Natural killer cell treated with Interleukin-12 subunit alpha and Interleukin-12 subunit beta and Interleukin-15 and Interleukin-18, amount 100 ng/mL, for 72 hours (primary cell): ENCODE measurements at places on chromosomes 5 and 9.
A peak's percentile ranks its signal among the peaks of the same experiment; 100 is the strongest.

DNA sequence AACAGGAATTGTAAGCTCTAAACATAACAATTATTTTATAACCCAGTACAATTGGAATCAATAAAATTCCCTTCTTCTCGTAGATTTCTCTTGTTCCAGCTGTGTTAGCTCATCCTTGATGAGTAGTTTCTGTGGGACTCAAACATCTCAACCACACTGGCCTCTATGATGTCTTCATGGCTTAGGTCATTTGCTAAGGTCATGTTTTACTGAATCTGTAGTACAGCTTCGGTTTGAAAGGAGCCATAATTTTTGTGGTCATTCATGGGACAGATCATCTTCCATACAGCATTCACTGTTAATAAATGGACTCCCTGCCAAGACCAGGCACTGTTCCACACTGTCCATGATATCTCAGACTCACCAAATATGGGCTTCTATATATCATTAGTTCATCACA is 369.0 kb upstream of the RFX3 start:
- no peak overlapping the region for H3K4me3 ChIP-seq
- peaks cover 11% of the 10 kb centered on the region for H3K27me3 ChIP-seq
- H3K4me1 ChIP-seq: no peaks in the 10 kb centered on the region
- H3K27ac ChIP-seq: no peak overlapping the region
- H3K36me3 ChIP-seq: no peaks in the 10 kb centered on the region

DNA sequence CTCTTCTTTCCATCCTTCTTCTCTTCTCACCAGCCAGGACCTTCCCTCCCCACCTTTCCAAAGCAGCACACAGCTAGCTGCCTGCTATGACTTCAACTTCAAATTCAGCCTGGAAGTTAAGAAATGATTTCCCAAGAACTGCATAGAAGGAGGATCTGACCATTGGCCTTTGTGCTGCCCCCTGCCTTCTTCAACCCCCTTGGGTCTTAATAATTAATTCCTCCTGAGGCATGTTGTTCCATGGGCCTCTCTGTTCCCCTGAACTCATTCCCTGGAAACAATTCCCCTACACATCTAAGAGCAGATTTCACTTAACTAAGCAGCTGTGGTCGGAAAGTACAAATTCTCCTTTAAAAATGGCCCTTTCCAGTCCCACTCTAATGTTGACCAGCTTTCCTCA is 62.4 kb downstream of the ADAMTS12 start:
- DNase-seq: no peak
- no peaks in the 10 kb centered on the region for H3K36me3 ChIP-seq
- H3K27me3 ChIP-seq: peaks cover 8% of the 10 kb centered on the region
- no peak overlapping the region for H3K4me3 ChIP-seq
- no peaks in the 10 kb centered on the region for H3K4me1 ChIP-seq
- no peak overlapping the region for H3K27ac ChIP-seq

- H3K27me3 ChIP-seq: peaks cover 25% of the 10 kb centered on the region
- no peaks in the 10 kb centered on the region for H3K36me3 ChIP-seq
- H3K4me1 ChIP-seq: peaks cover 12% of the 10 kb centered on the region
- H3K4me3 ChIP-seq: no peak overlapping the region
- H3K27ac ChIP-seq: no peak overlapping the region
- DNase-seq: no peak
Measured at GRCh38 chr5:77882670-77883257, 106.6 kb upstream of the TBCA start.

- H3K27me3 ChIP-seq: no peaks in the 10 kb centered on the region
- no peaks in the 10 kb centered on the region for H3K4me1 ChIP-seq
- no peak for DNase-seq
- no peak overlapping the region for H3K4me3 ChIP-seq
Measured at GRCh38 chr5:173625261-173625660, 8.8 kb upstream of the BOD1 start.

- no peak for DNase-seq
- no peaks in the 10 kb centered on the region for H3K36me3 ChIP-seq
- H3K27ac ChIP-seq: no peak overlapping the region
- H3K4me3 ChIP-seq: no peak overlapping the region
- H3K4me1 ChIP-seq: no peaks in the 10 kb centered on the region
Measured at GRCh38 chr5:31366941-31367340, 165.0 kb downstream of the DROSHA start.

- no peaks in the 10 kb centered on the region for H3K4me1 ChIP-seq
- peaks cover 5% of the 10 kb centered on the region for H3K36me3 ChIP-seq
- no peak for DNase-seq
- no peak overlapping the region for H3K27ac ChIP-seq
Measured at GRCh38 chr5:2899311-2899710, 147.8 kb upstream of the IRX2 start.

GRCh38 chr5:179333796-179334761 is 11.2 kb downstream of the ADAMTS2 start:
- no peaks in the 10 kb centered on the region for H3K36me3 ChIP-seq
- no peaks in the 10 kb centered on the region for H3K4me1 ChIP-seq
- no peak overlapping the region for H3K4me3 ChIP-seq
- H3K27ac ChIP-seq: no peak overlapping the region
- no peak for DNase-seq
- H3K27me3 ChIP-seq: peaks cover 11% of the 10 kb centered on the region

- peaks cover 7% of the 10 kb centered on the region for H3K4me1 ChIP-seq
- no peaks in the 10 kb centered on the region for H3K36me3 ChIP-seq
- H3K27ac ChIP-seq: no peak overlapping the region
- no peak overlapping the region for H3K4me3 ChIP-seq
- no peak for DNase-seq
- peaks cover 7% of the 10 kb centered on the region for H3K27me3 ChIP-seq
Measured at GRCh38 chr9:87441251-87441650, 56.4 kb upstream of the DAPK1 start.

DNA sequence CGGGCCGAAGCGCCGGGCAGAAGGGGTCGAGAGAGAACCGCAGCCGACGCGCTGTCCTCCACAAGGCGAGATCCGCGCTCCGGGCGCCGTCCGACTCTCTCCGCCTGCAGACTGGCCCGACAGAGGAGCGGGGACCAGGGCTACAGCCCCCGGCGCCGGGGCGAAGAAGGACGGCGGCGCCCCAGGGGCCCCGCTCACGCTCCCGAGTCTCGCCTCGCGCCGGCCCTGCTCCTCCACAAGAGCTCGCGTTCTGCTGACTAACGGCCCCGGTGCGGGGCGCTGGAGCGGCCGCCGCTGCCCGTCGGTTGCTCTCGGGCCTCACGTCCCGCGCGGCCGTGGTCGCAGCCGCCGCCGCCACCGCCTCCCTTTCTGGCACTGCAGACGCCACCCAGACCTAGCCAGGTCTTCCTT is 338 bp downstream of the ABHD17B start:
- H3K4me1 ChIP-seq: peaks cover 35% of the 10 kb centered on the region
- DNase-seq: no peak
- peak overlapping the region; percentile 97 for H3K4me3 ChIP-seq
- H3K36me3 ChIP-seq: no peaks in the 10 kb centered on the region
- peak overlapping the region; percentile 100 for H3K27ac ChIP-seq
- no peaks in the 10 kb centered on the region for H3K27me3 ChIP-seq

- H3K4me1 ChIP-seq: peaks cover 8% of the 10 kb centered on the region
- no peak overlapping the region for H3K27ac ChIP-seq
- no peaks in the 10 kb centered on the region for H3K36me3 ChIP-seq
- no peak for DNase-seq
- no peak overlapping the region for H3K4me3 ChIP-seq
- H3K27me3 ChIP-seq: peaks cover 9% of the 10 kb centered on the region
Measured at GRCh38 chr9:107222020-107222522, 61.0 kb upstream of the RAD23B start.

DNA sequence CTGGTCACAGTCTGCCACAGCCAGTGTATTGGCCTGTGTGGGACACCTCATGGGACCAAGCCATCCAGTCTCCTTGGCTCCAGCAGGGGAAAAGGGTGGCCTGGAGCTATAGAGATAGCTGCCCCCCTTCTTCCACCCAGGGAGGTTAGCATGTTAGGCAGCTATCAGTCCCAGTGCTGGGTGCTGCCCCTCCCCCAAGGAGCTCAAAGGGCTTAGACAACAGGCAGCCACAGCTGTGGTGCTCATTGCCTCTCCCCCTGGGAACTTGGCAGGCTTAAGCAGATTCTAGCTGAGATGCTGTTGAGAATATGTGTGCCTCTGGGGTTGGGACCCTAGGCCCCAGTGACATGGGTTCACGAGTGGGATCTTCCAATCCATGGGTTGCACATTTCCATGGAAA is 226.0 kb upstream of the PTGER4 start:
- H3K27ac ChIP-seq: no peak overlapping the region
- H3K36me3 ChIP-seq: peaks cover 34% of the 10 kb centered on the region
- H3K4me3 ChIP-seq: no peak overlapping the region
- no peak for DNase-seq
- no peaks in the 10 kb centered on the region for H3K27me3 ChIP-seq

- peaks cover 35% of the 10 kb centered on the region for H3K4me1 ChIP-seq
- peak overlapping the region; percentile 54 for H3K27ac ChIP-seq
- no peak for DNase-seq
- H3K27me3 ChIP-seq: no peaks in the 10 kb centered on the region
- peaks cover 10% of the 10 kb centered on the region for H3K36me3 ChIP-seq
Measured at GRCh38 chr9:7121055-7121454, 363.3 kb downstream of the KDM4C start.

DNA sequence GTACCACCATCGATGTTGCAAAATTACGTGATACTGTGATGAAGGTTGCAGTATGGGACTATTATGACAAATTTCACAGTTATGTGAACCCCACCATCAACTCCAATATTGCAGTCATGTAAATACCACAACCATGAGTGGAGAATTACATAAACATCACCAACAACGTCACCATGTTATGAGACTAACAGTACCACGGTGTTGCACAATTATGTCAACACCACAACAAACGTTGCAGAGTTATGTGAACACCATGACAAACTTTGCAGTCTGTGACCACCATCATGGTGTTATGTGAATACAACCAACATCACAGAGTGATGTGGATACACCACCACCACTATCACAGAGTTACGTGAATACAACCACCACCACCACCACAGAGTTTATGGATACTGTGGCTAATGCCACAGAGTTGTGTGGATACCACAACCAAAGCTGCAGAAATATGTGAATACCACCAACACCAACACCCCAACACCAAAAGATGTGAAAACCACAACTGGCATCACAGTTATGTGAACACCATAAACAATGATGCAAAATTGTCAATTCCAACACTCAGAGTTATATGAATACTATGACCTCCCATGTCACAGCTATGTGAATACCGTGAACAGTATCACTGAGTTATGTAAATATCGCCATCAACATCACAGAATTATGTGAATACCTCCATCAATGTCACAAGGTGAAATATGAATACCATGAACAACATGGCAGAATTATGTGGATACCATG is 62.4 kb downstream of the SHC3 start:
- H3K36me3 ChIP-seq: peaks cover 6% of the 10 kb centered on the region
- peaks cover 45% of the 10 kb centered on the region for H3K27me3 ChIP-seq
- DNase-seq: no peak
- H3K27ac ChIP-seq: no peak overlapping the region

- H3K4me1 ChIP-seq: peaks cover 69% of the 10 kb centered on the region
- H3K36me3 ChIP-seq: peaks cover 5% of the 10 kb centered on the region
- peak overlapping the region; percentile 98 for H3K27ac ChIP-seq
- H3K27me3 ChIP-seq: no peaks in the 10 kb centered on the region
- peak overlapping the region; percentile 84 for H3K4me3 ChIP-seq
Measured at GRCh38 chr9:133132174-133132573, 11.1 kb upstream of the RALGDS start.

GRCh38 chr5:91118796-91119195 is 264.3 kb downstream of the ARRDC3 start:
- no peaks in the 10 kb centered on the region for H3K4me1 ChIP-seq
- H3K4me3 ChIP-seq: no peak overlapping the region
- H3K27ac ChIP-seq: no peak overlapping the region
- no peaks in the 10 kb centered on the region for H3K27me3 ChIP-seq

DNA sequence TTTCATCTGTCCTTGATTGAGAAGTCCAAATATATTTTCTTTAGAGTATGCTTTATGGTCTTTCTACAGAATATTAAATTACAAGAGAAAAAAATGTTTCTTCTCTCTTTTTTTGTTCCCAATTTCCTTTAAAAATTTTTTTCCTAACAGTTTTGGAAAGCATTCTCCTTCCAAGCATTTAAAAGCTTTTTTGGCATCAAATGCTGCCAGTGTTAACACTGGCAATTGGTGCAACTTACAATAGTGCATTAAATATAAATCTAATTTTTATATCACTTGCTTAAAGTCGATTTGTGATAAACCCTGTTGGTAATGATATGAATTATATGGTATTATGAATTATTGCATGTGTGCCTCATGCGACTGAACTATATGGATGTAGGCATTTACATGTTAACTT is 165.9 kb upstream of the ELL2 start:
- no peak overlapping the region for H3K27ac ChIP-seq
- no peaks in the 10 kb centered on the region for H3K36me3 ChIP-seq
- DNase-seq: no peak
- no peak overlapping the region for H3K4me3 ChIP-seq
- H3K27me3 ChIP-seq: no peaks in the 10 kb centered on the region
- no peaks in the 10 kb centered on the region for H3K4me1 ChIP-seq

GRCh38 chr9:77562019-77562748 is 85.9 kb downstream of the GNA14 start:
- H3K4me1 ChIP-seq: no peaks in the 10 kb centered on the region
- H3K4me3 ChIP-seq: no peak overlapping the region

DNA sequence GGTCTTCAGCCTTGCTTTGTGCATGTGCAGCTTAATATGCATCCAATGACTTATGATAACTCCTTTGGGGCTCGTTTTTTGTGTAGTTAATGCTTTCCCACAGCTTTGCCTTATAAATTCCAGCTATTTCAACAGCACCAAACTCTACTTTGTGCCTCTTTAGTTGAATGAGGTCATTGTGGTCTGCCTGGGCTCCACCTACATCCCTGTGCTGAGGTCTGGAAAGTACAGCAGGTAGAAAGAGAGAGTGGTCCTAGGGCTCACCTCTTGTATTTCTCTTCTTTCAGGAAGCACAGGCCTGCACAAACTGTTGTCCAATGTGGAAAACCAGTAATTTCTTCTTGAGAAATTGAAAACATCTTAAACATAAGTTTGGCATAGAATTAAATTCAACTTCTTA is 167.2 kb downstream of the XRCC4 start:
- no peaks in the 10 kb centered on the region for H3K4me1 ChIP-seq
- H3K4me3 ChIP-seq: no peak overlapping the region
- no peak for DNase-seq
- no peaks in the 10 kb centered on the region for H3K27me3 ChIP-seq
- no peaks in the 10 kb centered on the region for H3K36me3 ChIP-seq

GRCh38 chr9:134895097-134895496 is 14.5 kb downstream of the FCN2 start:
- no peak for DNase-seq
- H3K27ac ChIP-seq: no peak overlapping the region
- H3K36me3 ChIP-seq: peaks cover 4% of the 10 kb centered on the region
- no peaks in the 10 kb centered on the region for H3K4me1 ChIP-seq

GRCh38 chr9:136862849-136863622 is 3.1 kb downstream of the EDF1 start:
- peaks cover 4% of the 10 kb centered on the region for H3K36me3 ChIP-seq
- DNase-seq: no peak
- H3K27ac ChIP-seq: peak overlapping the region; percentile 63
- H3K27me3 ChIP-seq: no peaks in the 10 kb centered on the region
